ENCODE measurements at places on chromosomes 7 and 10.
A peak's percentile ranks its signal among the peaks of the same experiment; 100 is the strongest.

- DNase-seq: no peak
These were observed 509.5 kb downstream of the CCSER2 start for GRCh38 chr10:84837877-84838276.

DNA sequence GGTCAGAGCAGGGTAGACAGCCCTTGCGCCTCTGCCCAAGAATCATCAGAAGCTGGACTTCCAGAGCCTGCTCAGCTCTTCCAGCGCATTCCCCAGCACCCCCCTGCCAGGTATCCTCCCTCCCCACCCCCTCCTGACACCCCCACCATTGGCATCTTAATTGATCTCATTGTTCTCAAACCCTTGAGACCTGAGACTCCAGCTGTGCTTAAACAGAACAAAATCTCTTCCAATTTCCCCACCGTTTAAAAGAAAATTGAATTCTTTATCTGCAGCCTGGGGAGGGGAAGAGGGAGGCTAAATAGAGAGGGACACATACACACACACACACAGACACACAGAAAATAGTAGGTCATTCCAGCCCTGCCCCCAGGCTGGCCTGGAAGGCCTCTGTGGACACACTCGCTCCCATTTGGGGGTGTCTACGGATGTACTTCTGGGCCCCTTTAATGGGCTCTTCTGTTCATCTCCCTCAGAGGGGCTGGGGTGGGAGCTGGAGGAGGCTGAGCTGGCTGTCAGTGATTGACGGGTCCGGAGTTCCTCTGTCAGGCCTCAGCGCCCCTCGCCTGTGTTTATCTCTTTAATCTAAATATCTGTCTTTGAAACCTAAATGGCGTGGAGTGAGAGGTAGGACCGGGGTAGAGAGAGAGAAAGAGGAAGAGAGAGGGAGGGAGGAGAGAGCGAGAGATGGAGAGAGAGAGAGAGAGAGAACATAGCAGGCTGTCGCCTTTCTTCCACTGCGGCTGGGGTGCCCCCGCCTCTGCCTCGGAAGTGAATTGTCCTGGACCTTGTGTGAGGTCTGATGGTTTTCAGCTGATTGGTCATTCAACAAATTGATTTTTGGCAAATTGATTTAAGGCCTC, 61.7 kb downstream of the C10orf105 start:
- no peak for DNase-seq

GRCh38 chr7:155412416-155413253, 45.3 kb upstream of the EN2 start:
- peak; percentile 31 for DNase-seq

DNA sequence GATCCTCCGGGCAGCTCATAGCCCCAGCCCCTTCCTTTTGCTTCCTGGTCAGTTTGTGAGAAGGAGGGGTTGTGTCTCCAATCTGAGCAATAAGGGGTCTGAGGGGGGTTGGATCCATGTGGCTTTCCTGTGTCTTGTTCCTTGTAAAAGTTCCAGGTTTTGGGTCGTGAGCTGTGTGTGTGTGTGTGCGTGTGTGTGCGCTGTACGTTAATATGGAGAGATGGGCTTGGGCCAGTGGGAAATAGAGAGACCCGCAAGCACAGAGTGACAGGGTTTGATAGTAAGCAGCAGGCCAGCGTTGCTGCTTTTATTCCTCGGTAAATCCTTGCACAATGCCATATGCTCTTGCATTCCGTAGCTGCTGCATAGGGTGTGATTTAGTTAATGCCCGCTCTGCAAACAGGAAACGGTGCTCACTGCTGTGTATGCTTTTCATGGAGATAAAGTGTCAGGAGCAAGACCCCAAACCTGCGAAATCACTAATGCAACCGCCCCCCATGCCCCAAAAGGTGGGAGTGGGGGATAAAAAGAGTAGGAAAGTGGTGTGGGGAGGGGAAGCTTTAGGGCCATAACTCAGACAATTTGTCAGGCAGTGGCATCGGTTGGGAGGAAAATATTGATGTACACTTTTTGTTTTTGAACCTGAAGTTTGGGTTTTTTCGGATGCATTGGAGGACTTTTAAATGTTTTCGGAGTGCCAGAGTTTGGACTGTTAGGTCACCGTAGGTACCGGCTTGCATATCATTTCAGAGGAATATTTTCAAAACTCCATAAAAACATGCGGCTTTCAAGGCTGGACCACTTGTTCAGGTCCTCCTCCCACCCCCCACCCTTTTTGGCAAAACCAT, 108.7 kb downstream of the TCF7L2 start:
- DNase-seq: peak; percentile 85

DNA sequence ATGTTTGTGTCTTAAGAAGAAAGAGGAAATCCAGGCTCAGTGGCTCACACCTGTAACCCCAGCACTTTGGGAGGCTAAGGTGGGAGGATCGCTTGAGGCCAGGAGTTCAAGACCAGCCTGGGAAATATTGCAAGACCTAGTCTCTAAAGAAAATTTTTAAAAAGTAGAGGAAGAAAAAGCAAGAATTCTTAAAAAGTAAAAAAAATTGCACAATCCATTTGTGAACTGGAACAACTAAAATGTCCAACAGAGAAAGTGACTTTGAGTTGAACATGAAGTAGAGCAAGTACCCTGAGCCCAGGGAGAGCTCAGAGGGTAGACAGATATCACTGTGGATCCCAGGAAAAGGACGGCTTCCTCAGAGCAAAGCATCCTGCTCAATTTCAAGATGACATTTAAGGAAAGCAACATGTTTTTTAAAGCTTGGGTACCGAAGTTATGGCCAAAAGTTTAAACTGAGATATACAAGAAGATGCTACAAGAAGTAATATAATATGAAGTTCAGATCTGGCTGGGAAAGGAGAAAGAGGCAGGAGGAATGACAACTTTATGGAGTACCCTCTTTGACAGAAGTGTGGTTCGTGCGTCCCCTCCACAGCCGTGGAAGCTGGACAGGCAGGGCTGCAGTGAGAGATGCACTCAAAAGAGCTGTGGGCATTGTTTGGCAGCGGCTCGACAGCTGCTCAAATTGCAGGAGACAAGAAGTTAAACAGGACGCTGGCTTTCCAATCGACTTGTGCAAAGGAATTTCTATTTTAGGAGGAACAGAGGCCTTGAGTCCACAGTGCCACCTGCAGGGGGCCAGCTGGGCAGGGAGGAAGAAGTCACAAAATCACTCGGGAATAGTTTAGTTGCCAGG, 201.3 kb downstream of the JCAD start:
- DNase-seq: peak; percentile 72

- DNase-seq: no peak
These were observed 6.5 kb downstream of the DBNL start for GRCh38 chr7:44050915-44051560.

GRCh38 chr7:142771353-142771723, 568 bp downstream of the PRSS2 start:
- no peak for DNase-seq

GRCh38 chr7:142797391-142798377, 26.9 kb downstream of the PRSS2 start:
- no peak for DNase-seq

GRCh38 chr10:82463614-82464013, 588.6 kb downstream of the NRG3 start:
- DNase-seq: no peak
